ENCODE measurements at places on chromosomes 2 and 18.

GRCh38 chr2:72931280-72931910, 14.1 kb downstream of the EMX1 start:
- peak; percentile 62 for DNase-seq

GRCh38 chr2:236865052-236865451, 220.6 kb upstream of the COPS8 start:
- DNase-seq: no peak

DNA sequence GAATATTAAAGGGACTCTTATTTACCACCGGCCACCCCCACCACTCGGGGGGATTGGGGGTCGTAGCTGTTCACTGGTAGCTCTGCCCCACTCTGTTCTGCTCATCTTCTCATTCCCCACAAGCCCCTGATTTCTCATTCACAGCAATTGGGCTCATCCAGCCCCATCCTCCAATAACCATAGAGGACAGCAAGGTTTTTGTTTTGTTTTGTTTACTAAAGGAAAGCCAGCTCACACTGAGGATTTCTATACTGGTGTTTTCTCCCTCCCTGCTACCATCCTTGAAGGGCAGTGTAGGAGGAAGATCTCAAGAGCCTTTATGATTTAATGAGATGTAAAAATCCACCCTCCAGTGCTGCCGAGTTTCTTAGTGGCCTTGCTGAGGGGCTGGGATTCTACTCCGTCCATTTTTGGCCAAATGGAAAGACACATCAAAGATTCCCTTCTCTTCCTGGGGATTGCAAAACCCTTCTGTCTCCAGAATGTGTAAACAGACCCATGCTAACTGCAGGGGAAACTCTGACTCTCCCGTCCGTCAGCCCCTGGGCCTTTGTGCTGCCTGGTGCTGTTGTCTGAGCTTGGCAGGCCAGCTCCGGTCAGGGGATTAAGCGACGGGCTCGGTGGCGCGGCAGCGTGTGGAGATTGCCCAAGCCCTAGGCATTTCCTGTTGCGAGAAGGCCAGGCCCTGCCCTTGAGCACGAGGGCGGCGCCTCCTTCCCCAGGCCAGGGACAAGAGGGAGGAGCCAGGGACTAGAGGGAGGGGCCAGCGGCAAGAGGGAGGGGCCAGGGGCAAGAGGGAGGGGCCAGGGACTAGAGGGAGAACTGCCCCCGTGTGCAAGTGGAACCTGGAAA, 165.0 kb downstream of the ANTXR1 start:
- peak; percentile 61 for DNase-seq

DNA sequence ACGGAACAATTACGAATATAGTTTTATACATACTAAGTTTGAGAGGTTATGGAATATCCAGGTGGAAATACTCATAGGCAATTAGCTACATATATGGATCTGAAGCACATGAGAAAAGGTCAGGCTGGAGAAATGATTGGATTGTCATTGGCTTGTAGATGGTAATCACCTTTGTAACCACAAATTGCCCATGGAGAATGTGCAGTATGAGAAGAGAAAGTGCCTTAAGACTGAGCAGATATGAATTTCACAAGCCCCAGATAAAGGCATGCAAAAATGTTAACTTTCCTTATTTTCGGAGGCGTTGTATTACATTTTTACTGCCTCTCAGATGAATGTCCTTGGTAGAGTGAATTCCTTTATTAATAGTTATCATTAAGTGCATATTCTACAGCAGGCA, 33.1 kb upstream of the ACVR1C start:
- DNase-seq: no peak

DNA sequence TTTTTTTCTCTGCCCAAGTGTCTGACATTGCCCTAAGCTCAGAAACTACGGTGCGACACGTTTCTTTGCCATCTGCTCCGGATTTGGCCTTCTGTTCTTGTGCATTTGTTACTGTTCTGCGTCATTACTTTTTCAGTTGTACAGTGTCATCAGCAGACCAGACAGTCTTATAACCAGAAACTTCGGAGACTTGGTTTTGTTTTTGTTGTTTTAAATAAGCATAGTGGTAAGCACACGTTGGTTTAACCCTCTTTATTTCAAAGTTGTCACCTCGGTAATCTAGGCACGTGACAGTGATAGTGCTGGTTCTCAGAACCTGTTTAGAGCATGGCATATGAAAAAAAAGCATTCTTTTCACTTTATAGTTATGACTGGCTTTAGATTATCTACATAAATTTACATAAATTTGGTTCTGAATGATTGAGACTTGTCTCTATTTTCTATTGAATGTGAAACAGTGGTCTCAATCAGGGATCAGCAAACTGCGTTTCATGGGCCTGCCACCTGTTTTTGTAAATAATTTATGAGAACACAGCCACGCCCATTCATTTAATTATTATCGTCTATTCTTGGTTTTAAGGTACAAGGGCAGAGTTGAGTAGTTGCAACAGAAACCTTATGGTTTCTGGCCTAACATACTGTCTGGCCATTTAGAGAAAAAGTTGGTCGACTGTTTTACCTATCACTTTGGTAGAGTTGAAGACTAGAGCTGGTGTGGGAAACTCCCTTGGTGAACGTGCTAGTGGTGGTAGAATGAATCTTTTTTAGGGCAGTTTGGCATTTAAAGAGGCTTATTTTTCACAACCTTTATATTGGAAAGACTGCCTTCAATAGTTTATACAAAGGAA, 106.5 kb downstream of the ZNF532 start:
- DNase-seq: no peak

- no peak for DNase-seq
Measured at GRCh38 chr2:237665713-237666143, 38.3 kb downstream of the LRRFIP1 start.

GRCh38 chr18:64258111-64258650, 109.3 kb upstream of the LINC00305 start:
- no peak for DNase-seq

DNA sequence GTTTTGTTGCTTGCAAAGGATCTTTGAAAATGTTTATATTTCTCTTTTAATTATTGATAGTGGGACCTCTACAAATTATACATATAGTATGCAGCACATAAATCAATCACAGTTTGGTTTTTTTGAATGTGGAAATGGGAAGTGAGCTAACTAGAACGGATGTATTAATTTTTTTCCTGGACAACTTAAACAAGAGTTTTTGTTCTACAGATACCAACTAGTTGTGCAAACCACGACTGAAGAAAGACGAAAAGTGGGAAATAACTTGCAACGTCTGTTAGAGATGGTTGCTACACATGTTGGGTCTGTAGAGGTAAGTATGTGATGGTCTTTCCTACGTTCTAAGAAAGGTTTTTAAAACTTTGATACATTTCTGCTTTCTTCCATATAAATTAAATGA, 39.2 kb downstream of the NDC80 start:
- DNase-seq: no peak

DNA sequence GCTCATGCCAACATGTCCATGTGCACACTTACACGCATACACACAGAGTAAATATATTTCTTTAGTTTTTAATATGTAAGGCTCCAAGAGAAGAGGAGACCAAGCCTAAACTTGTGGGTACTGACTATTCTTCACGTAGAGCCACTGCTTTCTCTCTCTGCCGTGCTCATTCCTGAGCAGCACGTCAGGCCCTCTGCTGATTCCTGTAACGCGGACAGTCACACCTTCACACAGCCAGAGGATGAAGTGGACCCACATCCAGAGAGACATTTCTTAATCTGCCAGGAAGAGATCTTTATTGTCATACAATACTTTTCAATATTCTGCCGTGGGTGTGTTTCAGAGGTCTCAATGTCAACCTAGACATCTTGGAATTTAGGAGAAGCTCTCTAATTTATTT, 560.7 kb downstream of the STK39 start:
- DNase-seq: no peak

DNA sequence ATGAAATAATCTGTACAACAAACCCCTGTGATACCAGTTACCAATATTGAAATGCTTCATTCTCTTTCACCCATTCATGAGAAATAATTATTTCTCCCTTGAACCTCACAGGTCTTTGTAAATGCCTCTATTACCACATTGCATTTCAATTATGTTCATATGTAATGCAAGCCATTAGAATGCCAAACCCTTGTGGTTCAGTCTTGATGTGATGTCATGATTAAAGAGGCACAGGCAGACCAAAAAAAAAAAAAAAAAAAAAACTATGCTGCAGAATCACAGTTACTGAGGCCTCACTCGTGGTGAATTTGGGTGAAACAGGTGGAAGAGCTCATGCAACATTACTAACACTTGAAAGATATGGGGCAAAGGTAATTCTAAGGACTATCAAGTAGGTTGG, 9.4 kb upstream of the EPG5 start:
- DNase-seq: no peak

DNA sequence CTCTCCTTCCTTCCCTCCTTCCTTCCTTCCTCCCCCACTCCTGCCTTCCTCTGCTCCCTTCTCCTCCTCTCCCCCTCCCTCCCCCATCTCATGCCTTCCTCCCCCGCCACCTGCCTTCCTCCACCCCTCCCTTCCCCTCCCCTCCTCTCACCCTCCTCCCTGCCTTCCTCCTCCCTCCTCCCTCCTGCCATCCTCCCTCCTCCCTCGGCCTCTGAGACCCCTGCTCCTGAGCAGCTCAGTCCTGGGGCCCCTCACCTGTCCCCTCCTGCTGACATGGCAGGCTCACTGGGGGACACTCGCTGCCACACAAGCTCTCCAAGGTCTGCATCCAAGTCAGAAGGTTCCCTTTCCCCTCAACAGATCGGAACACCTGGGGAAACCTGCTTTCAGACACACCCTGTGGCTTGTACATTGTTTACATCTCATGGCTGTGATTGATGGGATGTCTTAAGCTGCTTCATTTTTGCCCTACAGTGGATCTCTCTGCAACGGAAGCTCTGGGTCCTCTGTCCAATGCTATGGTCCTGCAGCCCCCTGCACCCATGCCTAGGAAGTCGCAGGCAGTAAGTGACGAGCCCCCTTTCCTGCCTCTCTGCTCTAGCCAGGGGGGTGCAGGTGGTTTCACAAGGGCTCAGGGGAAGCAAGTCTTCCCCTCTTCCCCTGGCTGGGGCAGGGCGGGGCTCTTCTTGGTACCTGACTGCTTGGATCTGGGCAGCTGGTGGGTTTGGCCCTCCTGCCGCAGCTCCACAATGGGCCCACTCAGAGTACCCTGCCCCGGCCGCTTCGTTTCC, 22.9 kb downstream of the ITGB1BP1 start:
- DNase-seq: no peak

- no peak for DNase-seq
Measured at GRCh38 chr2:89784960-89785359, 1093.5 kb downstream of the RPIA start.

DNA sequence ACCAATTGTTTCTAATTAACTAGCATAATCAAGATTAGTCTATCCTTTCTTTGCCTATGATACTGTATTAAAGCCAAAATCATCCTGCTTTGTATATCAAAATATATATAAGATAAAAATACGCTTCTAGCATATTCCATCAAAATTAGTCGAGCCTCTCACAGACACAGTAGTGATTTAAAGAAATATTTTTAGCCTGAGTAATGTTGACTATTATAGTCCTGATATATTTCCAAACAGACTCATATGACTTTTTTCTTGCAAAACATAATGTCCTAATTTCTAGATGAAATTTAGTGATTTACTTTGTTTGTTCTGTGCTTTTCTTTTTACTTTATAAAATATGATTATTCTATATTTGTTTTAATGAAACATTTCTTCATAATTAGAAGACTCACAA, 30.9 kb downstream of the FAP start:
- no peak for DNase-seq

DNA sequence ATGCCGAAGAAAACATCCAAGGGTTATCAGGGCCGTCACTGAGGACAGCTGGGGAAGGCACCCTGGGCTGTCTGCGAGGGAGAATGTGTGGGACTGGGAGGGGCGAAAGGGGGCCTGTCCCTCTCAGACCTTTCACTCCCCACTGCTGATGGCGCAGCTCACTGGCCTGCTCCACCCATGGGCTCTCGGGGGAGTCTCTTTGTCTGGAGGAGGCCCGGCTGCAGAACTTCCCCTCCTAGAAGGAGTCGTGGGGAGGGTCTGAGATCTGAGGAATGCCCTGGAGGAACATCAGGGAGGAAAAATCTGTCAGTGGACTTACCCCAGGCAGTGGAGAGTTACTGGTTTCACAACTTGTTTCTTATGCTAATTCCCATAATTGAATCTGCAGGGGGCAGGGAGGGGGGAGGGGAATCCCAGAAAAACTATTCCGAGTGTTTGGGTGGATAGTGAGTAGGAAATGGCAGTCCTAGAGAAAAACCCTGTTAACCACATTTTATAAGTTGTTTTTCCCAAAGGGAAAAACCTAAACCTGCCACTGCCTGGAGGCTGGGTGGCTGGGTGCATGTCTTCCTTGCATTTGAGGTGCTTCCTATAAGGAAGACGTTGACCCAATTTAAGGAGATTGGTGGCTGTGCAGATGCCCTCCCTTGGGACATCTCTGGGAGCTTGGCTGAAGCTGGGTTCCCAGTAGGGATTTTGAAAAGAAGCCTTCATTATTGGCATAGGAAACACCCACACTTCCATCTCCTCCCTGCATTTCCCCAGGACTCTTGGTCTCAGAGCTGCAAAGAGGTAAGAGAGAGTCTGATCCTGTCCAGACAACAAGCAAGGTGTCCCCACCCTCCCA, 11.7 kb upstream of the SEMA4C start:
- no peak for DNase-seq

GRCh38 chr2:24360050-24360962, at the start of gene ITSN2:
Gene ITSN2, minus strand, starts transcription at chr2:24360536. Its CDS starts 32,454 bp downstream, at chr2:24328082.
- peak; percentile 90 for DNase-seq

- no peak for DNase-seq
Measured at GRCh38 chr2:68438455-68439303, 28.4 kb downstream of the FBXO48 start.

- DNase-seq: no peak
Measured at GRCh38 chr18:9348079-9348671, 13.6 kb downstream of the TWSG1 start.

- DNase-seq: no peak
Measured at GRCh38 chr2:216637472-216637871, 4.3 kb downstream of the IGFBP2 start.

GRCh38 chr2:152200565-152201465, 25.3 kb upstream of the STAM2 start:
- DNase-seq: peak; percentile 70

GRCh38 chr2:7740114-7740513, 822.9 kb downstream of the RNF144A start:
- no peak for DNase-seq

GRCh38 chr2:171991027-171991426, 8.7 kb upstream of the METAP1D start:
- no peak for DNase-seq

DNA sequence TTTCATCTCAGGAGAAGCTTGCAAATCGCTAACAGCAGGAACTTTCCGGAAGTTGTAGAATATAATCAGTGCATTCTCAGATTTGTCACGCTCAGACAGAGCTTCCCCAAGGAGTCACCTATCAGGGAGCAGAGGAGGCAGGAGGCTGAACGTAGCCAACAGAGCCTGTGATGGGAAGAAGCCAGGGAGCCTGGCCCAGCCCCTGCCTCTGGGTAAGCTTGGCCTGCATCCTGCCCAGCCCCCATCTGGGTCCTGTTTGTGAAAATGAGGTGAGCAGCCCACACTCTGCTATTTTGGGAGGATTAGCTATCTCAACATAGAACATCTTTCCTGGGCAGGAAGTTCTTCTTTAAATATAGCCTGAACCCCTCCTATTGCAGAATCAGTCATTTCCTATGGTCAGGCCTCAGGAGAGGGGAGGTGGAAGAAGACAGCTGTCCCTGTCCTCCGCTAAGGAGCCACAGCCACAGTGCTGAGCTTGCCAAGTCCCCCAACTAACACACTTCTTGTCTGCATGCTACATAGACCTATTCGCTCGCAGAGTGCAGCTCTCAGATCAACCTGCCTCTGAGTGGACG, 19.2 kb upstream of the PKDCC start:
- DNase-seq: no peak

GRCh38 chr2:17643031-17643615, 102.6 kb downstream of the VSNL1 start:
- DNase-seq: peak; percentile 62

GRCh38 chr2:29009711-29010677, 28.9 kb downstream of the TOGARAM2 start:
- DNase-seq: no peak
